Hepatocyte (in vitro differentiated cells): ENCODE measurements at places on chromosomes 1 and 21. TPM values are rescaled to one million over a fixed set of nuclear protein-coding genes. Genes with fewer than 3 reads are reported as not detected.
A peak's percentile ranks its signal among the peaks of the same experiment; 100 is the strongest.

DNA sequence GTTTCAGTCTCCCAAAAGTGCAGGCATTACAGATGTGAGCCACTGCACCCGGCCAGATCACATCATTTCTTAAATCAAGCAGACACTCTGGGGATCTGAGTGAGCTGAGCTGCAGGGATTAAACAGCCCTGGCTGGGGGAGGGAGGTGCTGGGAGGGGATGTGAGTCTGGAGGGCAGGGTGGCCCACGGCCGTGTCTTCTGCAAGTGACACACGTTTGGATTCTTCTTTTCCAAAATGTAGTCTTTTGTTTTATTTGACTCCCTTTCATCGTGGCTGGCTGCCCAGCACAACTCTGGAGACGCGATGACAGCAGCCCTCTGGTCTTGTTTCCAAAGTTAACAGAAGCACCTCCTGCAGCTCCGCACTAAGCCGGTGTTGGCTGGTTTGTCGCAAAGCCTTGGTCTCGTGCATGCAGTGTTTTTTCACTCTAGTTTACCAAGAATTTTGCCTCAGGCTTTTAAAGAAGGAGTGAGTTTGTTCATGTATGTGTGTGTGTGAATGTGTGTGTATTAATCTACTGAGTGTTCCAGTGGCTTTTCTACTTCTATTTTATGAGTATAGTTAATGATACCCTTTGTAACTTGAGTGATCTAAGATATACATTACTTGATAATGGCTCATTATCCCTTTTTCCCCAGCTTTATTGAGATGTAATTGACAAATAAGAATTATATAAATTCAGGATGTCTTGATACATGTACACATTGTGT, 2.8 kb upstream of the KRTAP10-5 start:
- no peak overlapping the region for H3K4me3 ChIP-seq
- H3K27ac ChIP-seq, result no peak overlapping the region
- H3K27me3 ChIP-seq, result peaks cover 4% of the 10 kb centered on the region
- no peaks in the 10 kb centered on the region for H3K36me3 ChIP-seq
- peak; percentile 41 for DNase-seq
- H3K4me1 ChIP-seq, result no peaks in the 10 kb centered on the region

- H3K27me3 ChIP-seq, result no peaks in the 10 kb centered on the region
- no peak overlapping the region for H3K27ac ChIP-seq
- no peak for DNase-seq
Measured at GRCh38 chr1:13536571-13536970, 22.8 kb upstream of the LRRC38 start.

GRCh38 chr21:45557616-45558043, 15.4 kb upstream of the SLC19A1 start:
- no peaks in the 10 kb centered on the region for H3K27me3 ChIP-seq
- H3K4me1 ChIP-seq, result peaks cover 4% of the 10 kb centered on the region
- no peak overlapping the region for H3K27ac ChIP-seq
- no peak for DNase-seq

GRCh38 chr21:43864313-43864961, 586 bp upstream of the AGPAT3 start:
- H3K27ac ChIP-seq, result peak overlapping the region; percentile 74
- peak overlapping the region; percentile 74 for H3K4me3 ChIP-seq
- no peaks in the 10 kb centered on the region for H3K36me3 ChIP-seq
- peak; percentile 81 for DNase-seq
- peaks cover 27% of the 10 kb centered on the region for H3K4me1 ChIP-seq

DNA sequence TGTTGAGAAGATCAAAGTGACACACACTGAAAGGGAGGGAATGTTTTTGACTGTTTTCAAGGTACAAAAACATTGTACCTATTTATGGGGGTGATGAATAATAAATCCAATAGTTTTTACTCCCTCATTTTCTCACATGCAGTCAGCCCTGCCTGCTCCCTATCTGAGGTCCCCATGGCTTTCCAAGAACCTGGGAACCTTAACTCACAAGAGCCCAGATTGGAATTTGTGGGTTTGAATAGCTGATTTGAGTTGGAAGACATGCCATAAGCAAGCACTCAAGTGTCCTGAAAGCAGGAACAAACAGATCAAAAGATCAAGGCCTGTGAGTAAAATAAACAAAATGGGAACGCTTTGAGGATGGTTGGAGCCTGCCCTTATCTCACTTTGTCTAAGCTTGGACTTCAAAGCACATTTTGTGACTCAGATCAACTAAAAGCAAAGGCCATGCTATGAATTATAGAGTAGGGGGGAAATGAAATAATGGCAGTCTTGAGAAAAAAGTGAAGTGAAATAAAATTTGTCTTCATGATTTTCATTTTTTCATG, 136.6 kb downstream of the LYPLAL1 start:
- DNase-seq, result peak; percentile 15
- no peaks in the 10 kb centered on the region for H3K27me3 ChIP-seq
- peak overlapping the region; percentile 53 for H3K27ac ChIP-seq
- H3K4me3 ChIP-seq, result no peak overlapping the region

DNA sequence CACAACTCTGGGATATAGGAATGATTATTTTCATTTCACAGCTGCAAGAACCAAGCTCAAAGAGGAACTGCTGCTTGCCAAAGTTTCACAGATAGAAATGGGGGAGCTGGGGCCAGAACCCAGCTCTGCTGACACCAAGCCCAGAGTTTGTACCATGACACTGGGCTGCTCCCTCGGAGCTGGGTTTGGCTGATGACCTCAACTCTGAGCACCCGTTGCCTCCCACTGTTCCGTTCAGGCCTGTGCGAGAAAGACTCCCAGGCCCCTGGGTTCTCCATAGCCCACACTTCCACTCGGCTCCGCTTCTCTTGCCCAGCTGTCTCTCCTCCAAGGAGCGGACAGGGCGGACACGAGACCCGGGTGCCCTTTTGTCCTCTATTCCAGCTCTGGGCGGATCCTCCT, 55.2 kb downstream of the NGF start:
- no peak overlapping the region for H3K4me3 ChIP-seq
- H3K4me1 ChIP-seq, result peaks cover 26% of the 10 kb centered on the region
- no peak overlapping the region for H3K27ac ChIP-seq
- no peaks in the 10 kb centered on the region for H3K36me3 ChIP-seq
- H3K27me3 ChIP-seq, result no peaks in the 10 kb centered on the region
- DNase-seq, result no peak

DNA sequence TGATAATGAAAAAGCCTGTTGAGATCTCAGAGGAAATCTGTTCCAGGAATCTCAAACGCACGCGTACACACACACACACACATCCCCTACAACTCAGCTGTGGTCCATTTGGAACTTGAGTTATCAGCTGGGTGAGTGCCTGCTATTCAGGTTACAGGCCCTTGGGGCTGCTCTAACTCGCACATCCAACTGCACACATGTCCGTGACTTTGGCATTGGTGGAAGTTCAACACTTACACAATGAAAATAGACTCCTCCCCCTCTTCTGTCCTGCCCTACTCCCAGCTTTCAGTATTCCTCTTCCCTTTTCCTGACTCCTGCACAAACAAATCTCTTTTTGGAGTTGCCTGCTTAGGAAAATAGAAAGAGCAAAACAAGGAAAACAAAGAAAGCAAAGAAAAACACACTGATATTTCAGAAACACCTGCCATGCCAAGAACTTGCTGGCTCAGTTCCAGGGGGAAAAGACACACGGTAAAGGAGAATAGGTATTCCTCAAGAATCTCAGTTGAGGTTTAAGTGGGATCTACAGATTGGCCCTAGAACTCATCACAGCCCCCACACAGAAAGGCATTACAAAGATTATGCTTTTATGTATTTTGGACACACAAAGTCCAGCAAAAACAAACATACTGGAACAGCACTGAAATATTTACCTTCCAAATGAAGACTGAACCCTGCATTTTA, 140.9 kb downstream of the TGFBR3 start:
- no peaks in the 10 kb centered on the region for H3K27me3 ChIP-seq
- no peak overlapping the region for H3K4me3 ChIP-seq
- peak overlapping the region; percentile 20 for H3K27ac ChIP-seq
- no peaks in the 10 kb centered on the region for H3K36me3 ChIP-seq
- peaks cover 8% of the 10 kb centered on the region for H3K4me1 ChIP-seq
- peak; percentile 35 for DNase-seq

DNA sequence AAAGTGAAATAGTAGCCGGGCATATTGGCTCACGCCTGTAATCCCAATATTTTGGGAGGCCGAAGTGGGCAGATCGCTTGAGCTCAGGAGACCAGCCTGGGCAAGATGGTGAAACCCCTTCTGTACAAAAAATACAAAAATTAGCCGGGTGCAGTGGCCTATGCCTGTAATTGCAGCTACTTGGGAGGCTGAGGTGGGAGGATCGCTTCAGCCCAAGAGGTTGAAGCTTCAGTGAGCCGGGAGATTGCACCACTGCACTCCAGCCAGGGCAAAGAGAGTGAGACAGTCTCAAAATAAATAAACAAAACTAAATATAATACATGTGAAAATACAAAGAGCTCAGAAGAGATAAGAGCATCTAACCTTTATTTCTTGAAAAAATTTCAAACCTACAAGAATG, 2.3 kb upstream of the MSTO1 start:
- no peak overlapping the region for H3K4me3 ChIP-seq
- H3K36me3 ChIP-seq, result no peaks in the 10 kb centered on the region

DNA sequence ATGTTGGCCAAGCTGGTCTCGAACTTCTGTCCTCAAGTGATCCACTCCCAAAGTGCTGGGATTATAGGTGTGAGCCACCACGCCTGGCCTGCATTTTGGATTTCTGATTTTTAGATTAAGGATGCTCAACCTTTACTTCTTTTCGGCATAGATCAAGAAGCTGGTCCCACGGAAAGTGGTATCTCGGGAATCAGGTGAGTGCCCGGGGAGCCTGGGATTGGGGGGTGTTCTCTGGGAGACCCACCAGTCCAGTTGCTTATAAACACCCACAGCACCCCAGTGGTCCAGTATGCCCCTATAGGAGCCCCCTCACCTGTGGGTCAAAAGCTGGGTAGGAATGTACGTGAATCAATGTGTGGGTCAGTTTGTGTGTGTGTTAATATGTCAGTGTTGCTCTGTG, 3.2 kb downstream of the SH3D21 start:
- peaks cover 10% of the 10 kb centered on the region for H3K4me1 ChIP-seq
- no peak for DNase-seq
- H3K27me3 ChIP-seq, result no peaks in the 10 kb centered on the region

DNA sequence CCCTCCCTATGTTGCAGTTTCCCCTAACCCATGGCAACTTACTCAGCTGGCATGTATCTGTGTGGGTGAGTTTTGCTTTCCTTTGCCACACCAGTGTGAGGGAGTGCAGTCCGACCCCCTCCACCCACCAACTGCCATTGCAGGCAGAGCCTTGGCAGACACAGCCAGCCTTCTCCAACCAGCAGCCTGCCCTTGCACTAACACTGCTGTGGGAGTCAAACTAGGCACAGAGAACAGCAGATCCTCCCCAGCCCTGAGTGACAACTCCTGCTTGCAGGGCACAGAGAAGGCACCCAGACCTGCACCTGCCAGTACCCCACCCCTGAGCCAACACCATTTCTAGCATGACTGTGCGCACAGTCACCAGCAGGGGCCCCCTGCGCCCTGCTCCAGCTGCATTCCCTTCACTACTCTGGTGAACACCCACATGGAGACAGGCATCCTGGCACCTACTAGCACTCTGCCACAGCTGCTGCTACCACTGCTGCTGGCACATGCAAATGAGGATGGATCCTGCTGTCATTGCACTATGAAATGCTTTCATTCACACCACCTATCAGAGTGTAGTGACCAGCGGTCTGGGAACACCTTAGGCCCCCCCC, 98.4 kb downstream of the MAGI3 start:
- no peaks in the 10 kb centered on the region for H3K36me3 ChIP-seq
- H3K27ac ChIP-seq, result no peak overlapping the region
- DNase-seq, result no peak
- no peaks in the 10 kb centered on the region for H3K27me3 ChIP-seq

GRCh38 chr1:189131576-189131975, 1346.1 kb downstream of the BRINP3 start:
- no peaks in the 10 kb centered on the region for H3K4me1 ChIP-seq
- H3K27me3 ChIP-seq, result no peaks in the 10 kb centered on the region
- H3K4me3 ChIP-seq, result no peak overlapping the region
- H3K27ac ChIP-seq, result no peak overlapping the region
- no peak for DNase-seq
- no peaks in the 10 kb centered on the region for H3K36me3 ChIP-seq

GRCh38 chr1:88685259-88685620, 1.2 kb downstream of the PKN2 start:
- no peaks in the 10 kb centered on the region for H3K27me3 ChIP-seq
- DNase-seq, result peak; percentile 8
- peaks cover 17% of the 10 kb centered on the region for H3K4me1 ChIP-seq
- H3K36me3 ChIP-seq, result no peaks in the 10 kb centered on the region
- peak overlapping the region; percentile 98 for H3K27ac ChIP-seq

DNA sequence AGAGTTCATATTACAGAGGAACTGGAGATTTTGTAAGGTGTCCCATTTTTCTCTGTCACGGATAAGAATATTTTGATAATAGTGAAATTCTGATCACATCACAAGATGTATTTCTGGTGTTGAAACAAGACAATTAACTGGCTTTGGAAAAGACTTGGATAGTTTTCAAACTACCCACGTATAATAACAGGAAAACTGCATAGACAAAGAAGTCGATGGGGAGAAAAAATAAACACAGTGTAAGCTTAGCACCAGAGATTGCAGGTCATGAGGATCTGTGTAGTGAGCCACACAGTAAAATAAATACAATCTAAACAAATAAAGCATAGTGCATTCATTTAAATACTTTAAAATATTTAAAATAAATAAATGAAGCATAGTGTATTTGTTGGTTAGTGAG, 452.3 kb upstream of the ADAMTS5 start:
- H3K27ac ChIP-seq, result no peak overlapping the region
- H3K36me3 ChIP-seq, result no peaks in the 10 kb centered on the region
- no peak for DNase-seq
- H3K4me1 ChIP-seq, result peaks cover 6% of the 10 kb centered on the region

DNA sequence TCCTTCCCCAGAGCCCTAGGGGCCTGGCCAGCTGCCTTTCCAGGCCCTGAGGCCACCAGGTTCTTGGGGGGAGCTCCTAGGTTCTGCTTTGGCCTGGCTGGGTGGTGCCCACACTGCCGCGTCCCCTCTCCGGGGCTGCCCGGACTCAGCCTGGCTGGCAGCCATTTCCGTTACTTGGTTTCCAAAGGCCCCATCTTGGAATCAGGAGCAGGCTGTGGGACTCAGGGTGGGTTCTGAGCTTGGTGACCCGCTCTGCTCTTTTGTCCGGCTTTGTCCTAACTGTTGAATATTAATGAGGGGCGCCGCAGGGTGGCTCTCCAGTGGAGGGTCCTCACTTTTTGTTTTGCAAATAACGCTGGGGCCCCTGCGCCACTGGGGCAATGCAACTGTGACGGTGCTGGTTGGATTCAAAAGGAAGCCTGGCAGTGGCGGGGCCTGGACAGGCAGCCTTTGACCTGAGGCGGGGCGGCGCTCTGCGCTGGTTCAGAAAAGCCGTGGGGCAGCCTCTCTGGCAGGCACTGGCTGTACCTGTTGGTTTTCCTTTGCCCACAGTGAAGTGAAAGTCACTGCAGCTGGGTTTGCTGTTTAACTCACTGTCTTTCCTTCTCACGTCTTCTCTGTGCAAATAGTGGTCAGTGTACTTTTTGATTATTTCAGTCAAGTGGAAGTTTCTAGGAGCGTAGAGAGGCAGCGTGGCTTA, 20.2 kb downstream of the SKI start:
- no peaks in the 10 kb centered on the region for H3K36me3 ChIP-seq
- peak; percentile 74 for DNase-seq

GRCh38 chr1:6000444-6001288, 8.4 kb upstream of the NPHP4 start:
- H3K4me1 ChIP-seq, result no peaks in the 10 kb centered on the region
- no peak overlapping the region for H3K27ac ChIP-seq
- no peaks in the 10 kb centered on the region for H3K36me3 ChIP-seq
- no peaks in the 10 kb centered on the region for H3K27me3 ChIP-seq

The PPFIA4 gene
- total RNA-seq, result 1.1 and 1.4 TPM in 2 replicates

The OR6K3 gene
- not detected in 2 replicates for total RNA-seq

The AMPD1 gene
- total RNA-seq, result not detected in 2 replicates

The EPHA8 gene
- not detected in 2 replicates for total RNA-seq

The HES2 gene
- 0.27 and 0.44 TPM in 2 replicates for total RNA-seq

The OR10J1 gene
- total RNA-seq, result not detected in 2 replicates

The CDC20 gene
- 12.2 and 13.6 TPM in 2 replicates for total RNA-seq

The A3GALT2 gene
- total RNA-seq, result not detected in 2 replicates

The ILDR2 gene
- 2.4 and 3.4 TPM in 2 replicates for total RNA-seq

The FNBP1L gene
- 97.1 and 98.8 TPM in 2 replicates for total RNA-seq

The SLC44A3 gene
- total RNA-seq, result 55.3 and 70.2 TPM in 2 replicates
